ENCODE measurements at places on chromosomes 4 and X. TPM values are rescaled to one million over a fixed set of nuclear protein-coding genes. Genes with fewer than 3 reads are reported as not detected.

- DNase-seq, result no peak
Measured at GRCh38 chr4:38190717-38191178, 230.6 kb downstream of the PTTG2 start.

DNA sequence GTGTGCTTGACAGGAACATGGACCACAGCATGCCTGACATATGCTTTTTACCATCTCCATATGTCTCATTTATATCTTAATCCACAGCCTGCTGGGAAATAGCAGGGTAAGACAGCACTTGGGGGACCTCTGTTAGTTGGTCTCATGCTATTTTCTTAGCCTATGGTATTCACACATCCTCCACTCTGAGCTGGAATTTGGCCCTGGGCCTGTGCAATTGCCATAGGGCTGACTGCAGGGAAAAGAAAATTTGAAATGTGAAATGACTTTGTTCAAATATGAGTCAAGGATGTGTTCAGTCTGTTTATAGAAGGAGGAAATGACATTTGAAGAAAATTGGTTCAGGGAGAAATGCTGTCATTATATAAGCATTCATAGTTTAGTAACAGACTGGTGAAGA, 9.6 kb upstream of the MAP7D3 start:
- no peak for DNase-seq

GRCh38 chrX:137194164-137194563, 160.4 kb upstream of the GPR101 start:
- DNase-seq, result peak; percentile 16

- DNase-seq, result peak; percentile 42
Measured at GRCh38 chr4:179307297-179308136, 1865.3 kb upstream of the AGA start.

DNA sequence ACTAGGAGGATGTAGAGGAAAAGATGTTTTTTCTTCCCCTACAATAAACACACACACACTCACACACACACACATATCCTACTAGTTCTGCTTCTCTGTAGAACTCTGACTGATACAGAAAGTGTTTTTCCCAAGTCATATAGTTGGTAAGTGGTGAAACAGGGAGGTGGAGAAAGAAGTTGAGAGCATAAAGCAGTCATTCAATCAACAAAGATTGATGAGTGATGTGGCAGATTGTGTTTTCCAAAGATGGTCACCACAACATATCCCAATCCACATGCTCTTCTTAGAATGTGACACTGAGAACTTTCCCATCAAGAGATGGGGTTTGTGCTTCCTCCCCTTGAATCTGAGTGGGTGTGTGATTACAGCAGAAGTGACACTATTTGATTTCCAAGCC, 123.4 kb upstream of the ATP6AP2 start:
- DNase-seq, result no peak

DNA sequence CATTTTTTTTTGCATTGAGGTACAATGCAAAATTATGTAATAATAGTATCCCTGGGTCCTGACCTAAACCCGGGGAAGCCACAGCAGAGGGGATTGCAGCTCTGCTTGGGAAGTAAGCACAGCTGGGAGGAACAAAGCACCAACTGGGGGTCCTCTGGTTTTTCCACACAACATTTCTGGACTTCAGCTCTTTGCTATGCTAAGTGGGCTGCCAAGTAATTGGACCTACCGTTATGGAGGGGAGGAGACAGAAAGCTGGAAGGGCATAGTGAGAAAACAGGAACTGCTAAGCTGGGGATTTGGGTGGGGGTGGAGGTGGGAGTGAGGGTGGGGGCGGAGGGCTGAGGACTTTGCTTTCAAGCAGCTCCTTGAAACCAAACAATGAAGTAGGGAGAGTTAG, 183.3 kb downstream of the ZIC3 start:
- DNase-seq, result no peak

- DNase-seq, result no peak
Measured at GRCh38 chr4:5370286-5370685, 319.0 kb downstream of the STK32B start.

Gene GABRG1
- total RNA-seq, result not detected

Gene GPC3
- 0.98 TPM for total RNA-seq

Gene CSN1S1
- not detected for total RNA-seq
